ENCODE measurements at places on chromosomes 5 and 9.

DNA sequence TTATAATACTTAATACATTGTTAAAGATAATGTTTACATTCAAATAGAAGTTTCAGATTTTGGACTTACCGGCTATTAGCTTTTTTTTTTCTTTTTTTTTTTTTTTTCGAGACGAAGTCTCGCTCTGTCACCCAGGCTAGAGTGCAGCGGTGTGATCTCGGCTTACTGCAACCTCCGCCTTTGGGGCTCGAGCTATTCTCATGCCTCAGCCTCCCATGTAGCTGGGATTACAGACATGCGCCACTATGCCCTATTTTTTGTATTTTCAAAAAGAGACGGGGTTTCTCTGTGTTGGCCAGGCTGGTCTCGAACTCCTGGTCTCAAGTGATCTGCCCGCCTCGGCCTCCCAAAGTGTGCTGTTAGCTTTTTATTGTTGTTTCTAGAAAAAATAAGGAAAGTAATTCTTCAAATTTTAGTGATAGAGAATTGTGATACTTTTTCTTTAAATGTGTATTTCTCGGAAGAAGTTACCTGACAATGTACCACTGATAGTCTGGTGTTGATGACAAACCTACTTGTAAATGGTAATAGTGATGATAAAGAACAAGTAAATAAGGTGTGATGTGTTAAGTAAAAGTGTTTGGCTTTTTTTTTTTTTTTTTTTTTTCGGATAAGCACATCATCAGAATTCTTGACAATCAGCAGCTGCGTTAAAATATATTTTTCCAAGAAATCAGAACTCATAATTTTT is 2.7 kb downstream of the CDC42SE2 start:
- no peak for DNase-seq

GRCh38 chr5:116559673-116560164 is 14.9 kb downstream of the SEMA6A start:
- DNase-seq = no peak

DNA sequence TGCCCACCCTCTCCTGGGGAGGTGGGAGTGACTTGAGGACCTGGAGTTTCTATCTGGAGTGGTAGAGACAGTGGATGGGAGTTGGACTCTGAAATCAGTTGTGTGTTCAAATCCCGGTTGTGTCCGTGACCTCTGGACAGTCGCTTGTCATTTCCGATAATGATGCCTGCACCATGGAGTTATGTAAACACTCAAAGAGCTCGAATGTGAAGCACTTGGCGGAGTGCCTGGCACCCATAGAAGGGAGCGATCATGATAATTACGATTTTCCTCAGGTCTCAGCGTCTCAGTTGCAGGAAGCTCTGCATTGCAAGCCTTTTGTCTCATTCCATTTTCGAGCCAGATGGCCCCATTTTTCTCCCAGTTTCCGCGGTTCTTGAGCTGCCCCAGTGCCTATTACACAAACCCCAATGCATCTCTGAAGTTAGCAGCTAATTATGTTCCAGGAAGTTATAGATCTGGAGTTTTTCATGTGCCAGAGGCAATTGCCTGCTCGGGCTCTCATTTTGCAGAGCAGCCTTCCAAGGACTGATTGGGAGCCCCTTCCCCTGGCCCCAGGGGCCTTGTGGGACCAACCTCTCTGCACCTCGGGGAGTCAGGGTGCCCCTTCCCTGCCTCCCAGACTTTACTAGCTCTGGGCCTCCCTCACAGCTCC is 175.5 kb upstream of the MVB12B start:
- peak; percentile 82 for DNase-seq

GRCh38 chr5:103247118-103247517 is 11.4 kb upstream of the MACIR start:
- no peak for DNase-seq

DNA sequence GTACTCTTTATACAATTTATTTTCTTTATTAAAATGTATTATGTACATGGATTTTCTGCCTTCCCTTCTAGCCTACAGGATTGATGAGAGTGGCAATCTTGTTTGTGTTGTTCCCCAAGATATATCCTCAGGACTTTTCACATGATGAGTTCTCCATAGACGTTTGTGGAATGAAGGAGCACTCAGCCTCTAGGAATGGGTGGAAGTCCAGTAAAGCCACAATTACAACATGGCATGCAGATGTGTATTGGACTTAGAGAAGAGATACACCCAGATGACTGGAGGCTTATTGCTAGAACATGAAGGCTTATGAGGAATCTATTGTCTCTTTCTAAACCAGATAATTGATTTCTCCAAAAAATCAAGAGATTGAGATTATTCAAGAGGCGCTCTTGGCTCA is 8.2 kb upstream of the DOCK2 start:
- no peak for DNase-seq

DNA sequence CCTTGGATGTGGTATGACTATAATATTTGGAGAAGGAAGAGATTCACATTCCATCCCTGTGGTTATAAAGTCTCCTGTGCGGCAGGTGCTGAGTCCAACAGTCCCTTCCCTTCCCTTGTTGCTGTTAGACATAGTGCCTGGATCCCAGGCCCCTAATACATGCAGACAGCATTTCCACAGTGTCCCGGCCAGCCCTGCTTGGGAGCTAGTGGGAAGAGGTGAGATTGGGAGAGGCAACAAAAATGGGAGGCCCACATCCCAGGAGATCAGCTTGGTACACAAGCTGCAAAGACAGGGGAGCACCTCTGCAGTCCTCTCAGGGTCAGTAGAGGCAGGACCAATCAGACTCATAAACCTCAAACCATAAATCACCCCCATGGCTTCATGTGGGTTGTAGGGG is 3.3 kb upstream of the NEURL1B start:
- no peak for DNase-seq

GRCh38 chr9:114094971-114095370 is 4.1 kb downstream of the KIF12 start:
- no peak for DNase-seq

DNA sequence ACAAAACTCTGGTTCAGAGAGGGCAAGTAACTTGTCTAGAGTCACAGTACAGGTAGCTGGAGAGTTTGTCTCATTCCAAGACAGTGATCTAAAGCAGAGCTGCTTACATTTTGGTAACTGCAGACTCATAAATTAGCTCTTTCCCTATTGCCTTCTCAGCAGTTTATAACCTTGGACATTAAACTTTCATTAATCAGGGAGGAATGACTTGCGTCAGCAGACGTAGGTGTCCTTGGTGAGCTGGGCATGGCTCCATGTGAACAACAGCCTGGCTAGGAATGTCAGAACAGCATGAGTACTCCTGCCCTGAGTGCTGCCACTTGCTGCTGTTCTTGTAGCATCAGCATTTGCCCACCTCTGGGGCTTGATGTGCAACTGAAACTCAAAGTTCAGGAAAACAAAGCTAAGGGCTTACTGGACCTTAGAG is 2.2 kb upstream of the ALDOB start:
- DNase-seq = no peak

DNA sequence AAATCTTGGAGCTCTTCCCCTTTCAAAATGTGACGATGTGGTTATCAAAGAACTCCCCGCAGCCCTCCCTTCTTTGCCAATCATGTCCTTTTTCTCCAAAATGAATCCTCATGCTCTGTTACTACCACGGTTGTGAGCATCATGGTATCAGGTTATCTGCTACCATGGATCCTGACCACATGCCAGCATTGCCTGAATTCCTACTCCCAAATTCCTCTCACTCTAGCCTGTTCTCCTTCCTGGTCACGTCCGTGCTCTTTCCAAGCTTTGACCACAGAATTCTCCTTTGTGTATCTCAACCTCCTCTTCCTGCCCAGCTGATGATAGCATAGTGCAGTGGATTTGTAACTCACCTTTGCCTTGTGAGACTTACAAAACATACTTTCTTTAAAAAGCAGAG is 59.5 kb upstream of the FBXL7 start:
- no peak for DNase-seq

GRCh38 chr5:140611020-140611521 is 21.9 kb downstream of the CD14 start:
- no peak for DNase-seq

DNA sequence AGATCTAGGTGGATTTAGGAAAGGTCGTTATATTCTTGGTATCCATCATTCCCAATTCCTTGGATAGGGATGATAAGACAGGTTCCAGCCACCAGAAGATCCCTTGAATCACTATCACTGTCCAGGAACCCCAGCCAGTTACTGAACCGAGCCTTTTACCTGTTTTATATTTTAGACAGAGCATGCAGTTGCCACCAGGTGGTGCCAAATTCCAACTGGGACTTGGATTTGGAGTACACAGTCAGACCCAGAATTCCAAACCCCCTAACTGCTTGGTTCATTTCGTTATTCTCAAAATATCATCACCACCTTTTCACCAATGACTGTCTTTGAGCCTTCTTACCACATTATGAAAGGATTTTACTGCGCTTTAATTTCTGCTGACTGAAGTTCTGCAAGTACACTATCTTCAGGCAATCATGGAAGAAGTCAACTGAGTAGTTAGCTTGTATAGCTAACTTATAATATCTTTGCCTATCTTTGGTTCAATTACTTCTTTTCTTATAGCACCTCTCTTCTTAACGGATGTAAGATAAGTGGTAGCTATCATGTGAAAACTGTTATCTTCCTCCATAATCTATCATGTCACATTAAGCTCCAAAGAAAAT is 191.8 kb downstream of the PRR16 start:
- DNase-seq = no peak

GRCh38 chr9:131744171-131744719 is 4.4 kb upstream of the RAPGEF1 start:
- DNase-seq = no peak

DNA sequence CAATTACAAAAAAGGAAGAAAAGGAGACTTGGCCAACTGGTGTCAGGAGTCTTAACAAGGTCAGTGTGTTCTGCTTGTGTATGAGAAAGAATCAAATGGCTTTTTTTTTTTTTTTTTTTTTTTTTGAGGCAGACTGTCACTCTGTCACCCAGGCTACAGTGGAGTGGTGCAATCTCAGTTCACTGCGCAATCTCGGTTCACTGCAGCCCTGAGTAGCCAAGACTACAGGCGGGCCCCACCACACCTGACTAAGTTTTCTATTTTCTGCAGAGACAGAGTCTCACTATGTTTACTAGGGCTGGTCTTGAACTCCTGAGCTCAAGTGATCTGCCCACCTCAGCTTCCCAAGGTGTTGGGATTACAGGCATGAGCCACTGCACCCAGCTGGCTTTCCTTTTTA is 3.1 kb upstream of the IL7R start:
- no peak for DNase-seq

DNA sequence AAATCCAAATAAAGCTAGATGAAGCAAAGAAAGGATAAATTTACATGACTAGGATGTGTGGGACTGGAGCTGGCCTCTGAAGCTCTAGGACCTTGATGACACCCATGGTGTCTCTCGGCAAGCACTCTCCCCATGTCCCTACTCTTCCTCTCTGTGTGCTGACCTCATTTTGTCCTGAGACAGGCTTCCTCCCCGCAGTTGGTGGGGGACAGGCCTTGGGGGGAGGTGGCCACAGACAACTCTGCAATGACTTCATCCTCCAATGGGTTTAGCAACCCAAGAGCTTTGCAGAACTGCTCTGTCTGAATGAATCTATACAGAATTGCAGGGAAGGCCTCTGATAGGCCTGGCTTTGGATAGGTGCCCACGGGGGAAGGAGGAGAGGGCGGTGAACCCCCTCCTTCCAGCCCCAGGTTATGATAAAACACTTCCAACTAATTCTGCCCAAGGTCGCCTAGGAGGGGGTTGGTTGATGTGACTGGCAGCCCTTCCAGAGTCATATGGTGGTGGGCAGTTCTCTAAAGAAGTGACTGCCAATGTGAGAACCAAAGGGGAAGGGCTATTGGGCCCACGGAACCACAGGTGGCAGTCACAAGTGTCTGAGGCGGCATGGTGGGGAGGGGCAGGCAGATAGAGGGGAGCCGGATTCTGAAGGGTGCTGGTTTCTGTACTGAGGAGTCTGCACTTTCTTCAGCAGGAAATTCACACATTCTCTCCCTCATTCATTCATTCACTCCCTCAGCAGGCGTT is 6.0 kb downstream of the SLC6A7 start:
- no peak for DNase-seq

DNA sequence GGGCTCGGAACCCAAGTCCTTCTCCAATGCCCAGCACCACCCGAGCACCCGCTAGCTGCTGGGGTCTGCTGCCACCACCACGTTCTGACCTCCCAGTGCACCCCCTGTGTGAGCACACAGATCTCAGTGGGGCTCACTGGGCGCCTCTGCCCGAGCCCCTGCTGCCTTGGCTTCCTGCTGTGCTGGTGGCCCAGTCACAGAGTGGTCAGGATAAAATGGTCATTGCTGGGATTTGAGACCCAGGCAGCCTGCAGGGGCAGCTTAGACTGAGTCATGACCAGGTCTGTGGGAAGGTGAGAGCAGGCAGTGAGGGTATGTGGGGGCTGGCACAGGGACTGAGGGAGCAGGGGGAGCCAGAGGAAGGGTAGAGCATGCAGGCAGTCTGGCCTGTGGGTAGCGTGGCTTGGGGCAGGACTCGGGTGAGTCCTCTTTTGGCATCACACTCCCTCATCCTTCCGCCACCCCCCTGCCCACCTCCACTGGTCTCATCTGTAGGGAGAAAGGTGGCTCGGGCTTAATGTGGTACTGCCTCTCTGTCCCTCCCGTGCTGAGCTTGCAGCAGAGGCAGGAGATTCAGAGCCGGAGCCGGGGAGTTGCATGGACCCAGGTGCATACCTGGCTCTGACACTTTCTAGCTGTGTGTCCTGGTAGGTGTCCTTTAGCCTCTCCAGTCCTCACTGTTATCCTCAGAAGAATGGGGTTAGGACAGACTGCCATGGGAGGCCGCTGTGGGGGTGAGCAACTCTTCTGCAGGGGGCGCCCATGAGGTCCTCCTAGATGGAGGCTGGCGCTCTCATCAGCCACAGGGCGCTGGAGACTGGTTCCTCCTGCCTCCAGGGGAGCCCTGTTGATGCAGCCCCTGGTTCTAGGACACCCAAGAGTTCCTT is 32.1 kb downstream of the USP20 start:
- no peak for DNase-seq

DNA sequence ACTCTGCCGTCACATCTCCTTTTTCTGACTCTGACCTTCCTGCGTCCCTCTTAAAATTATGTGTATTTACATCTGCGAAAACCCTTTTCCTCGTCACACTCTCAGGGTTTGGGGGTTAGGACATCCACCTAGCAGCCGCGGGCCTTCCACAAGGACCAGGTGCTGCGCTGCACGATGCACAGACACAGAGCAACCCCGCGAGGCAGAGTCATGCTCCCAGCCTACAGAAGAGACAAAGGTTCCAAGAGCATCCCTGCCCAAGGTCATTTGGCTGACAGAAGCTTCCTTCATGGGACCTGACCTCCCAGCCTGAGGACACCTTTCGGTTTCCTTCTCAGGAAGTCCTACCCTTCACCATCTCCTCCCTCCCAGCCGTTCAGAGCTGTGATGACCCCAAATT is 118.6 kb upstream of the SARDH start:
- no peak for DNase-seq
